Hematopoietic multipotent progenitor cell treated with erythropoietin and hydrocortisone succinate and interleukin-3 and kit ligand, for 8 days (in vitro differentiated cells): ENCODE measurements at places on chromosomes 1 and 21.

- no peak for DNase-seq
Measured at GRCh38 chr1:5798151-5798730, 194.0 kb downstream of the NPHP4 start.

DNA sequence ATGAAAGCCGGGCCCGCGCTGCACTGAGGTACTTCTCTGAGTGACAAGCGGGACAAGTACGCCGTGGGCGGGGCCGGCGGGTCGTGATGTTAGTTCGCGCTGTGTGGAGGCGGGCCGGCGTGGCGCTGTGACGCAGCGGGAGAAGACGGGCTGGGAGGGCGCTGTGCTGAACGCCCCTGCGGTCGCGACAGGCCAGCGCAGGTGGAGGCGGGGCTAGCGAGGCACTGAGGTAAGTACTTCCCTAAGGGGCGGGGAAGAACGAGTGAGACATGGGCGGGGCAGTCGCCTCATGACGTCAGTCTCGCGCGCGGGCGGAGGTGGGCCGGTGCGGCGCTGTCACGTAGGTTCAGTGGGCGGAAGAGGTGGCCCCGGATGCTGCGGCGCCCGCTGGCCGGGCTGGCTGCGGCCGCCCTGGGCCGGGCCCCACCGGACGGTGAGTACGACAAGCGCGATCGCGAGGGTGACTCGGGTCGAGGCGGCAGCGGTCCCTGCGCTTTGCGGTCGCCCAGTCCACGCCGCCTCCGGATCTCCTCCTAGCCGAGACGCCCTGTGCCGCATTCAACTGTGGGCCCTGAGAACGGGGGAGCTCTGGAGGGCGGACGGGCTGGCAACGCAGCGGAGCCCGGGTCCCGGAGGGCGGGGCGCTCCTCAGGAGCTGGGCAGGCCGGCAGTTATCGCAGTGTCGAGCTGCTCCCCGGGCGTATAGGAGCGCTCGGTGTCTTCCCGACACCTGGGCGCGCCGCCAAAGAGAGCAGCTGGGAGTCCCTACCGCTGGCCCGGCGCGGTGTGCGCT lies at the start of gene GUK1:
Gene GUK1 (plus strand): TSS at position 349 of the 793 bp plus-strand sequence. CDS start 24 bp downstream, at position 373.
- DNase-seq, result peak; percentile 100

DNA sequence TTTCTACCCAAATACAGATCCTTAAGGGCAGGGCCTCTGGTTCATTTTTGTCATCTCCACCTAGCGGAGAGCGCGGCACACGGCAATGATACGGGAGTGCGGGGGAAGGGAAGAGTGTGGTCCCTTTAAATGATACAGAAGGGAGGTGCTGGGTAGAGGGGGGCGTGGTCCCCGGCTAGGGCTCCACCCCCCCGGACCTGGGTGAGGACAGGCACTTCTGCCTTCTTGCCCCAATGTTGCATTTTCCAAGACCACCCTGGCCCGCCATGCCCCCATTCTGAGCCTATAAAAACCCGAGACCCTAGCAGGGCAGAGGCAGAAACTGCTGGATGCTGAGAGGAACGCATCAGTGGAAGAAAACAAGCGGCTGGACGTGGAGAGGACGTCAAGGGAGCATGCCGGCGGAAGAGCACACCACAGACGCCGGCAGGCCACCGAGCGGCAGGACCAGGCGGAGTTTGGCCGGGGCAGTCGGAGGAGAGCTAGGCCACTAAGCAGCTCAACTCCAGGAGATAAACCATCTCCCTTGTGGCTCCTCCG lies 30.0 kb downstream of the LRRC3 start:
- peak; percentile 19 for DNase-seq

DNA sequence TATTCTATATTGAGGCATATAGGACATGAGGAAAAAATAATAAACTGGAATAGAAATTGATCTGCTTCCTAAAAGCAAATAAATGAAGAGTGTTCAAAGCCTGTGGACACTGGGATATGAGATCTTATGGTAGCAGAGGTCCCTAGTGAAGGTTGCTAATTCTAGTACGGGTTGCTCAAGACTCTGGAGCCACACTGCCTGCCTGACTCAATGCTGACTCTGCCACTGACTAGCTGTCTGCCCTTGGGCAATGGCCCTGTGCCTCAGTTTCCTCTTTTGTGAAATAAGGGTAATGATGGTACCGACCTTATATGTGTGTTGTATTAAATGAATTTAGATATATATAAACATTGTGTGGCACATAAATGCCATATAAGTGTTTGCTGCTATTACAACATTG lies 59.0 kb upstream of the C1orf53 start:
- DNase-seq, result no peak

DNA sequence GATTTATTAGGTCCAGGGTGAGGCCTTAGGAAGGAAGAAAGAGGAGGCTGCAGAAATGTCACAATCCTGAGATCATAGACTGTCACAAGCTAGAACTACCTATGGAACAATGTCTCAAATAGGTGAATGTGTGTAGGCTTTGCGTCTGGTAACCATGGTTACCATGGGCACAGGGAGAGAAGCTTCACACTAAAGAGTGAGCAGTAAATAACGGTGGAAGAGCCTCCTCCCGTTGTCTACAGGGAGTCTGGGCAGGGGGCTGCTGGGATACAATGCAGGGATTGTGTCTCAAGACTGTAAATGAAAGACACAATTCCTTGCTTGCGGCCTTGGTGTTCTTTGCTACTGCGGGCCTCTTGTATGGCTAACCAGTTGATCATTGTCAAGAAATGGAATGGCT lies 28.2 kb upstream of the KCNJ6 start:
- DNase-seq, result no peak

- no peak for DNase-seq
Measured at GRCh38 chr1:96464522-96464921, 257.1 kb upstream of the PTBP2 start.

GRCh38 chr1:160935527-160936258 lies 18.9 kb downstream of the ITLN2 start:
- DNase-seq, result no peak

DNA sequence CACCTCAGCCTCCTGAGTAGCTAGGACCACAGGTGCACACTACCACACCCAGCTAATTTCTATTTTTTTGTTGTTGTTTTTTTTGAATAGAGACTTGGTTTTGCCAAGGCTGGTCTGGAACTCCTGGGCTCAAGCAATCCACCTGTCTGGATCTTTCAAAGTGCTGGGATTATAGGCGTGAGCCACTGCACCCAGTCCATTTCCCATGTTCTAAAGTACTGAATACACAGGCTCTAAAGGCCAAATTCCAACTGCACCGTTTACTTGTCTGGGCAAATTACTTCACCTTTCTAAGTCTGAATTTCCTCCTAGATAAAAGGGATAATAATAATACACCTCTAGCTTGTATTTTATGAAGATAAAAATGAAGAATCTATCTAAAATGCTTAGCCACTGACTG lies 39.6 kb downstream of the FRRS1 start:
- no peak for DNase-seq

GRCh38 chr1:71781450-71781849 lies 500.9 kb downstream of the NEGR1 start:
- no peak for DNase-seq

- DNase-seq, result peak; percentile 39
Measured at GRCh38 chr1:202161151-202162046, 997 bp upstream of the PTPN7 start.
